NCI-H1048 (cell line): ENCODE measurements at places on chromosomes 5 and 9.
A peak's percentile ranks its signal among the peaks of the same experiment; 100 is the strongest.

GRCh38 chr5:158154226-158155005, 295.5 kb upstream of the CLINT1 start:
- no peak for DNase-seq

- no peak for DNase-seq
Observed at GRCh38 chr5:172672681-172673080, 31.6 kb downstream of the NEURL1B start.

DNA sequence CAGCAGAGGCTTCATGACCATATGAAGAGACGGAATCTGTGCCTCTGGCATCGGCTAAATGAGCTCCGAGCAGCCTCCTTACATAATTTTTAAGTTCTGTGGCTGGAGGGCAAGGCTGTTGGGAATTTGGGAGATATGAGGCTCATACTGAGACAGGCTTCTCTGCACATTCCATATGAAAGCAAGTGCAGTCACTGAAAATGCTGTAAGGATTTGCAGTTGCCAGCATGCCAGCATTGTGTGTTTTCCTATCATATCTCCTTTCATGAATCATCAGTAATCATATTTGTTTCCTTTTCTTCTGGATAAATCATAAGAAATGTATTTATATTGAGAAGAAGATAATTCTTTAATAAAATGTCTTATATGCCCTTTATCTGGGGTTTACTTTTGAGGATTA, 775.4 kb downstream of the SEMA5A start:
- no peak for DNase-seq

DNA sequence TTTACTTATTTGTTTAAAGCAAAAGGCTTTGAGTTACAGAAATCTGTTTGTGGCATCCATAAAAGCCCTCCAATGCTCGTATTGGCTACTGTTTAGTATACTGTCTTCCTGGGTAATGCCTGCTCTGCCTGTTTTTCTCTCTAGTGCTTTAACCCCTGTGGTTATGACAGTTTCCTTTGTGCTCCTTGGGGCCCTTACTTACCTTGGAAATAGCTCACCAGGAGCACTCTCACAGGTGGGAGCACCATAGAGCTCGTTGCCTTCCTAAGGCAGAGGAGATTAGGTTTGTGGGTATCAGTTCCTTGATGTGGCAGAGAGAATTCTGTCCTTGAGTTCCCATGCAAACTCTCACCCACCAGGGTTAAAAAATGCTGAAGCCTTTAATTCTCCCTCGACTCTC, 242.8 kb downstream of the CDH18 start:
- no peak for DNase-seq

DNA sequence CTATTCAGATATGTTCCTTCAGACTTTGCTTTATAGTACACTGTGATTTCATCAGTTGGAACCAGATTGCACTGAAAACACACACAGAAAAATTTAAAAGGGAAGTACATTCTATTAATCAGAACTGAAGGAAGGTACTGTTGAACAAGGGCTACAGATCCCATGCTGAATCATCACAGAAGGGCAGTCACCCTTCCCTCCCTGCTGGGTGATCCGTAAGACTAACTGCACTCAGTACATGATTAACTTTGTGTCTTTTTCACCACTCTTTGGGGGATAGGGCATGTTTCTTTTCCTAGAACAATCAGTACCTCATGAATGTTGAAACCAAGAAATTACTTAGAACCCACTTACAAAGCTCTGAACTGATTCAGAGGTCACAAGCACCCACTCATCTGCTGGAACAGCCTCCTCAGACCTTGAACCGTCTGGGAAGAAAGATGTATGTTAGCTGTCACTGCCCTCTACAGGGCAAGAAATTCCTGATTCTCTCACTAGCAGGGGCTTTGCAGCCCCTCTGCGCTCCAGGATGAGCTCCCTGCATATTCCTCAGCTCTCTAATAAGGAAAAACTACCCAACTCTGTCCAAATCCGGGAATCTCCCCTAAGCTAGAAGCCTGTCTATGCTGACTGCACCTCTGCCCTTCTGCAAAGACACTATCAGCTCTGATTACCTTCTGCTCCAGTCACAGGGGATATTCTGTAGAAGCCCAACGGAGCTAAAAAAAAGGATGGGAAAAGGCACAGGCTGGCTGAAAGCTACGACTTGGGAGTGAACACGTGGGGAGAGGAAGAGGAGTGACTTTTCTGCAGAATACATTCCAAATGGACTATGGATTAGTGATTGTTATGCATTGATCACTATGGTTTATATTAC, 51.0 kb downstream of the IARS1 start:
- no peak for DNase-seq

DNA sequence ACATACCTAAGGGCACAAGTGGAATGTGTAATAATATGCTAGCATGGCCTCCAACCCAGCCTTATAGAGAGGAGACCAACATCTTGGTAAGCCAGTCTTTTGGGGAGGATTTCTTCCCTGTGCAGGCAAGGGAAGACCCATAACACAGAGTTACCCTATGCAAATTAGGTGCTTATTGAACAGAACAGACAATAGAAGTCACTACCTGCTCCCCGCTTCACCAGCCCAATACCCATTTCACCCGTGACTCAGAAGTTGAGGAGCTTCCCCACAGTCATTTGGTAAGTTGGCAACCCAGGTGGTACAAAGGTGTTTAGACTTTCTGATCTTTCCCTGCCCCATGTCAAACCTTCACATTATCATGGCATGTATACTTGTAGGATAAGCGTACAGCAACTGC, 44.6 kb downstream of the AOPEP start:
- no peak for DNase-seq

- no peak for DNase-seq
Observed at GRCh38 chr5:116454417-116454927, 120.2 kb downstream of the SEMA6A start.

GRCh38 chr5:63346451-63346850, 615.8 kb downstream of the HTR1A start:
- DNase-seq: no peak

- DNase-seq: no peak
Observed at GRCh38 chr9:97747201-97747965, 50.2 kb upstream of the XPA start.

DNA sequence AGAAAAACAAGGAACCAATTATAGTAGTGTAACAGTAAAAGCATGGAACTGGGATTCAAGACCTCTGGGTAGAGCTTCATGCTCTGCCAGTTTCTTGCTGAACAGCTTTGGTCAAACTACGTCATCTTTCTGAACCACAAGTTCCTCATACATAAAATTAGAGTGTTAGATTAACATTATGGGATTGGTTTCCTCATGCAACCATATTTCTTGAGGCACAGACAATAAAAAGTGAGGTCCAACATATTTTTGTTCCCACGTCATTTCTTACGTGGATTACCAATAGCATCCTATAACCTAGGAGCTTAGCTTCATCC, 354.8 kb downstream of the TMEM232 start:
- DNase-seq: no peak

GRCh38 chr5:127568166-127568565, 50.7 kb downstream of the PRRC1 start:
- no peak for DNase-seq

DNA sequence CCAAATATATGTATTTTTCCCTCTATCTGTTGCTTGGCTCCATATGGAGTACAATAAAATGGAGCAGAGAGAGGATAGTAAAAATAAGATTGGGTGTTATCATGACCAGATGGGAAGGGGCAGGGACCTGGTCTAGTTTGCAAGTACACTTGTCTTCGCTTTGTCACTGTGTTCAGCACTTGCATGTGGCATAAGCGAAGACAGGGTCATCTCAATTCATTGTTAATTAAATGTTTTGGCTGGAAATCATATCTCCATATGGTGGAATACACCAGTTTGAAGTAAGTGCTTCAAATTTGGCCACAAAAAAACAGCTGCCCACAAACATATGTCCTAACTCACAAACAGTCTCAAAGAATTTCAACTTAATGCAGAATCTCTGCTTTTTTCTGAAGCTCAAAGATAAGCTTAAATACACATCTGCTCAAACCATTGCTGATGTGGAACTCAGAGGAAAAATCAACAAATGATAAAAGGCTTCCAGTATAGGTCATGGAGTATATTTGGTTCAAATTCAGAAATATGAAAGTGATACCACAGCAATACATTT, 865.4 kb downstream of the TLE4 start:
- DNase-seq: no peak

- DNase-seq: no peak
Observed at GRCh38 chr5:36153726-36154125, 1.8 kb downstream of the SKP2 start.

DNA sequence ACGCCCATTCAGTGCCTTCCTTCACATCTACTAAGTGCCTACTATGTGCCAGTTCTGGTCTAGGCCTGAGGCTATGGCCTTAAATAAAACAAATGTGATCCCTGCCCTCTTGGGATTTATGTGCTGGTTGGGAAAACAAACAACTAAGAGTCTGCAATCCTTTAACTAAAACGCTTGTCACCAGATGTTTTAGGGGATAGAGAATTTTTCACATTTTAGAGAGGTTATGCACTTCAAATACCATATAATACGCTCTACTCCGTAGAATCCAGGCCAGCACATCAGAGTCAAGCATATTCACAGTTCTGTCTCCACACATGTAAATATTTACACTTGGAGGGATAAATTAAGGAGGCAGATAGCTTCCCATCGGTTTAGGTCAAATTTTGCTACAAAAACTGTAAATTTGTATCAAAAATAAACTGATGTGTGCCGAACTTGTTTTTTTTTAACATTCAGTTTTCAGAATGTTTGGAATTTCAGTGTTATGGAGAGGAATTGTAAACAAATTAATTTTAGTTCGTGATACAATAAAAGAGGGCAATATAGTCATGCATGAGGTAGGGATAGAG, 22.0 kb upstream of the ADRA1B start:
- no peak for DNase-seq

DNA sequence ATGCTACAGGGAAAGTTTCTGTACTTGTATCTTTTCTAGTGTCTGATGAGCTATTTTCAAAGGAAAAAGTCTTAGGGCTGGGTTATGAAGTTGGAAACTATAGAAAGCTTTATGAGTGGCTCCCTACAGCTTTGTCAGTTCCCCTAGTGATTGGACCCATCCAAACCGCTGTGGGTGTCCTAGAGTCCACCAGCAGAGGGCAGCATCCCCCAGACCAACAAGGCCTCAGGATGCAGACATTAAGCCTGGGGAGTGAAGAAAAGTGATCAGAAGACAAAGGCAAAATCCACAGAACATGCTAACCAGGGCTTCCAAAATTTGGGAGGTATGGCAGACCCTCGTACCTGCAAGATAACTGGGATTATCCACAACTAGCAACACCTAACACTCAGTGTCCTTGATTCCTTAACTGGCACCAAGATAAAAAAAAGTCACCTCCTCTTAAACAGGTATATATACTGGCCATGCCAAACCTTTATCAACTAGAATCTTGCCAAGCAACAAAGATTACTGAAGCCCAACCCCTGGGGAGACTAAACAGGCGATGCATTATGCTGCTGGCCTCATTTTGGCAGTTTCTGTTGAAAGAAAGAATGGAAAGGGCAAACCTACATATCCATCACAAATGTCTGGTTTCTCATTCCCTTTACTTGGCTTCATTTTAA, 110.4 kb upstream of the NR5A1 start:
- DNase-seq: peak; percentile 27

- no peak for DNase-seq
Observed at GRCh38 chr9:133691626-133692363, 46.4 kb downstream of the SARDH start.

DNA sequence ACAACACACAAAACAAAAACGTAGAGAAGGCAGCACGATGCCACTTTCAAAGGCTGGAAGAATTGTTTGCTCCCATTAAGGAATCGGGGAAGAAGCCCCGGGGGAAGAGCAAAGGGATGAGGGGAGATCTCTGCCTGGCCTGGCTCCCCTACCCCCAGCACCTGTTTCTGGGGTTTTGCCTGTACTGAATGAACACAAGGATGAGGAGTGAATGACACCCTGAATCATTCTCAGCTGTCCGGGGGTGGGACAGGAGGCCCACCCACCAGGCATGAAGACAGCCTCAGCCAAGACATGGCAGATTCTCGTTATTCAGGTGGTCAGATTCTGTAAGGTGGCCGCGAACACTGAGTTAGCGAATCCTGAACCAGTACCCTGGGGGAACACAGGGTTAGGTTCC, 7.5 kb downstream of the TBC1D9B start:
- DNase-seq: no peak

GRCh38 chr5:178839319-178839704, 20.4 kb upstream of the ZNF354B start:
- DNase-seq: no peak

DNA sequence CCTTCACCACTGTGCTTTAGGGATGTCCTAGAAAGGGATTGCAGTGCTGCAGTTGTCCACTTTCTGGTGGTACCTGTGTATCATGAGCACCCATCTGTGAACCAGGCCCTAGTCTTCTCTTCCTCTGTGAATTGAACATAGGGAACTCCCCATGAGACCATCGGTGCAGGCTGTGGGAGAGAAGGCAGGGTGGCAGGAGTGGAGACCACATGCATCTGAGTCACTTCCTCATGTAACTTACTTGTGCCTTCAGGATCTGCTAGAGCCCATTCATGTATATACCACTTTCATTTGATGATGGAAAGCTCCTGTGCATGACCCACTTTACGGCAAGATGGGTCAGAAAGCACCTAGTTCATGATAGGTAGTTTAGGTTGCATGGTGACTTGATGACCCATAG, 478.1 kb upstream of the CDH9 start:
- no peak for DNase-seq

DNA sequence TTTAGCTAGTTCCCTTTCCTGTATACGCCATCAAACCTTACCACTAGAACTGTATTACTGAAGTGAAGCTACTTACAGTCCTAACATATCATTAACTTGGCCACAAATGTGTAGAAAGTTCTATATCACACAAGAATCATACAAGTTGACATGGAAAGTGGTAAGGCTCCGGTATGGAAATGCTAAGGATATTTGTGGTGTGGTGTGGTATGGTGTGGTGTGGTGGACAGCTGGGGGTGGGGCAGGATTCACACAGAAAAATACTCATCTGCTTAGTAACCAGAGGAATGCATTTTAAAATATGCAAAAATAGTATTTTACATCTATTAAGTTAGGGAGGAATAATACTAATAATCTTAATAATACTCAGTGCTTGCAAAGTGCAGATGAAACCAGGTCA, 69.4 kb downstream of the TRPC7 start:
- no peak for DNase-seq

DNA sequence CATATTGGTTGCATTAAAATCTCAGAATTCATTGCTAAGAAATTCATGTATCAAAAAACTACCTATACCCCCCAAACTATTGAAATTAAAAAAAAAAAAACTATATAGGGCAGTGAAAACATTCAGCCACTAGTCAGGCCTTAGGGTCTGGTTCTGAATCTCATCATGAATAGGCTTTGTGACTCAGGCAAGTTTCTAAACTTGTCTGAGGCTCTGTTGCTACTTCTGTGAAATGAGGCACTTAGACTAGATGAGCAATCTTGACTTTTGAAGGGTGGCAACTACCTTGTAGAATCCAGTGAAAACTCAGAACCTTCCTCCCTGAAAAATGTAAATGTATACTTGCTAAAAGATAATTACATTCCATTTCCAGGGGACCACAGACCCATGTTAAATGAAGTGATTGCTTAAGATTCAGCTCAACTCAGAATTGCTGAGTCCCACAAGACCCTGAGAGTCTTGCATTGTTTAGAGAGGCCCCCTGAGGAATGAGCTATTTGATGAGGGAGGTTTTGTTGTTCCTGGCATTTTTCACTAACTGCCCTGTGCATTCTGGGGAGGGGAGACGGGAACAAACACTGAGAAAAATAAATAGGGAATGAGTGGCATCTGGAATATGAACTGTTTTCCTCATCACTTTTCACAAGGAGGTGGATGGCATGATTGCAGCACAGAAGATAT, 29.5 kb downstream of the RAI14 start:
- no peak for DNase-seq

- DNase-seq: no peak
Observed at GRCh38 chr5:167797933-167798332, 493.5 kb upstream of the WWC1 start.
